ENCODE measurements at places on chromosomes 11 and 22.
A peak's percentile ranks its signal among the peaks of the same experiment; 100 is the strongest.

GRCh38 chr22:30176431-30176830 is 70.1 kb downstream of the LIF start:
- DNase-seq: no peak

- DNase-seq: no peak
Measured at GRCh38 chr11:126466236-126467045, 111.0 kb downstream of the ST3GAL4 start.

- no peak for DNase-seq
Measured at GRCh38 chr11:56013805-56014204, 13.6 kb upstream of the OR5AS1 start.

DNA sequence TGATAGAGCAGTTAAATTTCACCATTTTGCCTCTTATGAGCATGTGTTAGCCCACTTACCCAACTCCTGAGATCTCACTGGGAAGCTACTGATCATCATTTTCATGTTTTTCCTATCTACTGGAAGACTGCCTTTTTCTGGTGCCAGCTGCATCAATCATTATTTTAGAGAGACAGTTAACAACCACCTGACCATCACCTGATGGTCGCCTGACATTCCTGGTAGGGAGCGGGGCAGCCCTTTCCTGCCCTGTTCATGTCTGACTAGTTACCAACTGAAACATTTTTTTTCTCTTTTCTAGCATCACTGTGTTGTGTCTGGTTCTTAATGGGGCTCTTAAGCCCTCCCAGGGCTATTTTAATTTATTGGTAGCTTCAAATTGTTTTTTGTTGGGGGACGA is 20.2 kb upstream of the PATL1 start:
- DNase-seq: no peak

DNA sequence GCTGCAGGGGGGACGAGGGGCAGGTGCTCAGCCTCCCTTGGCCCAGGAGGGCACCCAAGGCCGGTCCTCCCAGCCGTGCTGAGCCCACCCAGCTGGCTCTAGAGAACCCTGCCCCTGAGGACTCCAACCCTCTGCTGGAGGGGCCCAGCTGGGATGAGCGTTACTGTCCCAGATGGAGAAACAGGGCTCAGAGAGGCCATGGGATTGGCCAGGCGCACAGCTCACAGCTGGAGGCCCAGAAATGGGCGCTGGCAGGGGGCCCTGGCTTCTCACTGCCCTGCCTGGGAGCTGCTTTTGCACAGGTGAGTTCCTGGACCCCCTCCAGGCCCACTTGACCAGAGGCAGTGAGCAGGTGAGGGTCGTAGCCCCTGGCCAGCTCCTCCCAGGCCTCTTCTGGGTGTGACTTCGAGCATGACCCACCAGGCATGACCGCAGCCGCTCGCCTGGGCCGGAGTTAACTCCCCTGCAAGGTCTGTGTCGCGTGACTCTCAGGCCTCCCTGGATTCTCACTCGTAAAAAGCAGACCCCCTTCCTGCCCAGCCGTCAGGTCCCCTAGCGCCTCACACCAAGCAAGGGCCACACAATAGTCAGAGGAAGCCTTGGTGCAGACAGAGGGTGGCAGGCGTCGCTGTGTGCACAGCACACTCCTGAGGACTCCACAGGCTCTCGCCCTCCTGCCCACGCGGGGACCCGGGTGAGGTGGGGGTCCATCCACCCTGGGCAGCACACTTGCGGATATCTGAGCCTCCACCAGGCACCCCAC is 19.7 kb upstream of the IL17REL start:
- no peak for DNase-seq

DNA sequence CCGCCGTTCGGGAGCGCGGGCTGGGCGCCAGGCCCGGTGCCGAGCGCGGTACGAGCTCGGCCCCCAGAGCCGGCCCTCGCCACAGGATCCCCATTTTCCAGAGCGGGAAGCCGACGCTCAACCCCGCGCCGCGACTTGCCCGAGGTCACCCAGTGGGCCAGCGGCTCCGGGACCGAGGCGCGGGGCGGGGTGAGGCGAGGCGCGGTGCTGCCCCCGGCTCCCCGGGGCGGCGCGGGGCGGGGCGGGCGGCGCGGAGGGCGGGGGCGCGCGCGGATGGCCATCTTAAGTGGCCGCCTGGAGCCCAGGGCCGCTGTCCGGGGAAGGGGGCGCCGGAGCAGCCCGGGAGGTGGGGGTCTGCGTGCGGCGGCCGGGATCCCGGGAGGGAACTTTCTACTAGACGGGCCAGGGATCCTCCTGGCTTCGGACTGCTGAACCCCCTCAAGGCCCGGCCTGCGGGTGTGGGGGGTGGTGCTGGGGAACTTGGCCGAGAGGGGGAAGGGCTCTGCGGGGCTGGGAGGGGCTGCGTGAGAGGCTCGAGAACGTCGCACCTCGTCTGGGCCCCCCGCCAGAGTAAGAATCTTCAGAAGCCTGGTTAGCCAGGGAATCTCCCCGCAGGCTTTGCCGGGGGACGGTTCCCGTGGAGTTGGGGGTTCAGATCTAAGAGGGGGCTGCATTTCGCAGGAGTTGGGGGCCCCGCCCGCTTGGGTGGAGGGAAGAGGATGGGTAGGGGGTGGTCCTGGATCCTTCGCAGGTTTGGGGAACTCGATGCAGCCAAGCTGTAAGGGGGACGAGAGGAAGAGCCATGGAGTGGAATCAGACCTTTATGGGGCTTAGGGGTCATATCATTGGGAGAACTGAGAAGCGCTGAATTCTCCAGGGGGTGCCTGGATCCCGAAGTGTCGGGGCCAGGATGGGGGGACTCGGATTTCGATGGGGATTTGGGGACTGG is 678 bp upstream of the INPPL1 start:
- DNase-seq: no peak

DNA sequence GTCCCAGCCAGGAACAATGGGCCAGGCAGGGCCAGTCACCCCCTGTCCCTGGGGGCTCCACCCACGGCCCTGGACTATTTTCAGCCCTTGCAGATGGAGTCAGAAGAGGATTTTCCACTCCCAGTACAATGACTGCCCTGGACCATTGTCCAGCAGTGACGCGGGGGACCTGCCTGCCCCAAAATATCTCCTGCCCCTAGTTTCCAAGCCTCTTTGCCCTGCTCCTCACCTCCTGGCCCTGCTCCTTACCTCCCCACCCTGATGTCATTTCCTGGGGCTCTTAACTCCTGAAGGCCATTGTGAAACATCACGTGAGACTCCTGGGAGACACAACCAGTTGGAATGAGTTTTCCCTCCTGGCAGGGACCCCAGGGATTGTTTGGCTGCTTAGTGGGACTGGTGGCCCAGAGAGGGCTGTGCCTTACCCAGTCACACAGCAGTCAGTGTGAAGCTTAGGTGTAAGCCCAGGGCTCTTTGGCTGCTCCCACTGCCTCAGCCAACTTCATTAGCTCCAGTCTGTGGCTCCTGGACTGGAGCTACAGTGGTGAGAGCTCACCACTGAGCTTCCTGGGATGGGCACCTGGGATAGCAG is 22.2 kb downstream of the P2RY2 start:
- no peak for DNase-seq

DNA sequence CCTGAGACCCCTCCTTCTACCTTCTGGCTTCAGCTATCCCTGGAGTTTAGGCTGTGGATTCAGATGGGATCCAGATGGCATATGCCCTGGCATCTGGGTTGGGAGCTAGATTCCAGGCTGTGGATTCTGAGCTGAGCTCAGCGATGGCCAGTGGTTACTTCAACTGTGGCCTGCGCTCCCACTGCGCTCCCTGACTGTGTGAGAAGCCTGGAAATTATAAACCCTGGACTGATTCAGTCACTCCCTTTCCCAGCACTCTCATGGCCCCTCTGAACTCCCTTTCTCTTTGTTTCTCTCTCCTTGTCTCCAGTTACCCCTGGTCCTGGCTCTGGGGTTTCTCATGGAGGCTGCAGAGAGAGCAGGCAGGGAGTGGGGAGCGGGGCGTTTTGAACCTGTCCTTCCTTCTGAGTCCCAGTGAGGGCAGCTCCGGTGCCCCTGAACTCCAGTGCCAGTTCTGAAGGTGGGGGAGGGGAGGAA is 4.8 kb downstream of the ARHGEF17 start:
- no peak for DNase-seq

- DNase-seq: peak; percentile 57
Measured at GRCh38 chr11:2888266-2888968, 2.8 kb upstream of the CDKN1C start.

- DNase-seq: no peak
Measured at GRCh38 chr11:122068837-122069236, 47.2 kb downstream of the BLID start.

GRCh38 chr11:125886997-125887372 is 483 bp upstream of the HYLS1 start:
- DNase-seq: peak; percentile 11

GRCh38 chr11:7577291-7578190 is 63.7 kb downstream of the PPFIBP2 start:
- DNase-seq: peak; percentile 52
